DMS 273 treated with DMSO at 0.1 percent for 48 hours (cell line): ENCODE measurements at places on chromosomes 12 and 14.

- DNase-seq: no peak
Observed at GRCh38 chr12:51390891-51391282, 319 bp downstream of the GALNT6 start.

DNA sequence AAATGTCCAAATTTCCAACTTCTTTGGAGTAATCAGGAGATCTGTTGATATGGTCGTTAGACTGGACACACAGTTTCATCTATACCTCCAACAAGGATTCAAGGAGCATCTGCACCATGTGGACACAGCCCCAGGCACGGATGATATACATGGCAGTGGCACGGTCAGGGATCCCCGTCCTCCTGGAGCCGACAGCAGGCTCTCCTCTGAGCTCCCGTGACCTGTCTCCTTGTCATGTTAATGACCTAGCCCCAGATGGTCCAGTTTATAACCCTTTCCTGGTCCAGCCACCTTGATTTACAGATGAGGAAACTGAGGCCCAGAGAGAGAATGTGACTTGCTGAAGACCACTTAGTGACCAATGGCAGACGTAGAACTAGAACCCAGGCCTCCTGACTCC lies 16.5 kb upstream of the SERPINA4 start:
- DNase-seq: no peak

- DNase-seq: no peak
Observed at GRCh38 chr12:7503686-7504415, at the start of gene CD163. CD163 (minus strand) TSS chr12:7503777; CDS start chr12:7503690, 87 bp downstream.

DNA sequence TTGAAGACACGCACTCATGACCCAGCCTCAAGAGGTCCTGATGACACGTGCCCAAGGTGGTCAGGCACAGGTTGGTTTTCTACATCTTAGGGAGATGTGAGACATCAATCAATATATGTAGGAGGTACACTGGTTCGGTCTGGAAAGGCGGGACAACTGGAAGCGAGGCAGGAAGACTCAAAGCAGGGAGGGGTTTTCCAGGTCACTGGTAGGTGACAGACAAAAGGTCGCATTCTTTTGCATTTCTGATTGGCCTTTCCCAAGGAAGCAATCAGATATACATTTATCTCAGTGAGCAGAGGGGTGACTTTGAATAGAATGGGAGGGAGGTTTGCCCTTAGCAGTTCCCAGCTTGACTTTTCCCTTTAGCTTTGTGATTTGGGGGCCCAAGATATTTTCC lies 38.6 kb downstream of the GLT1D1 start:
- no peak for DNase-seq

DNA sequence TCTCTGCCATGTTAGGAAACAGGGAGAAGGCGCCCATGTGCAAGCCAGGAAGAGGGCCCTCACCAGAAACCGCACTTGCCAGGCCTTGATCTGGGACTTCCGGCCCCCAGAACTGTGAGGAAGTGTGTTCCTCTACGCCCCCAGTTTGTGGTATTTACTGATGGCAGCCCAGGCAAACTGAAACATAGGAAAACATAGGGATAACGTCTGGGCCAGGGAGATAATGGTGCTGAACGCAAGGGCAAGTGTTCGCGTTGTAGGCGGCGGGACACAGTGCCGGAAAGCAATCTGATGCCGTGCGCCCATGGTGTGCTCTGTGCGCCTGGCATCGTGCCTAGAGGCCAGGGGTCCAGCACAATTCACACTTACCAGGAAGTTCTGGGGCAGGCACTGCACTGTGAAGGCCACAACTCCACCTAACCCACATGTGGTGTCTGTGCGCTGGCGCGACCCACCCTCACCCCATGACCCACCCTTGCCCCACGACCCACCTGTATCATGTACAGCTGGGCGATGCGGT lies 53.6 kb downstream of the ARL6IP4 start:
- no peak for DNase-seq

DNA sequence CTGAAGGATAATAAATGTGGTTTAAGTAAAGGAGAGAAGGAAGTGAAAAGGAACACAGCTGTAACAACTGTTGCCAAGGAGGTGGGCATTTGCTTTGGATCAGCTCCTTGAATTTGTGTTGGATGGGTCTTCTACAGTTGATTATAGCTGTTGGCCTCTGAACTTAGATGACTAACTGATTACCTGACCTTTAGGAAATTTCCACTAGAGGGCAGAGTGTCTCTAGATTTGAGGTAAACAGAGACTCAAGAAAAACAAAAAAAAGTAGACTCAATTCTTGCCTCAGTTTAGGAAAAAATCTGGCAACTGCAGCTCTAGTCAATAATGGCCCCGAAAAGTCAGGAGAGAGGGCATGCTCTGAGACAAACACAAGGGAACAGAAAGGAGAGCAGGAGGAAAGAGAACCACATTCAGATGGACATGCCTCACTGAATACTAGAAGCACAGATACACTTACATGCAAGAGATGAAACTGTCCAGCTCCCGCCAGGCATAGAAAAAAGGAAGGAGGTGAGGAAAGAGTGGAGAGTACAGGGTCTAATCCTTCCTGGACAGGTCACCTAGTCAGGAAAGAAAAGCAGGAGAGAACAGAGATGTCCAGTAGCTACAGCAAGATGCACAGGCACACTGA lies 20.6 kb downstream of the COX14 start:
- DNase-seq: no peak

DNA sequence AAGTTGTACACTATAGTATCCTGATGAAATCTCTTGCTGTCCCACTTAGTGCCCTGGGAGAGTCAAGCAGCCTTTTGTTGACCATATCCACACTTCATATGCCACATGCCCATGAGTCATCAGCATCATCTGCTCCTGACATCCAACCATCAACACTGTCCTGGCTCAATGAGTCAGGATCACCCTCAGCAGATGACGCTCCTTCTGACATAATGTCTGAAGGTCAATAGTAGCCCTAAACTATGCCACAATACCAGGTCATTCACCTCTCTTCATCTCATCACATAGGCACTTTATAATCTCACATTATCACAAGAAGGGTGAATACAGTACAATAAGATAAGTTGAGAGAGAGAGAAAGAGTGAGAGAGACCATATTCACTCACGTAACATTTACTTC lies 369.0 kb upstream of the FAR2 start:
- DNase-seq: no peak

DNA sequence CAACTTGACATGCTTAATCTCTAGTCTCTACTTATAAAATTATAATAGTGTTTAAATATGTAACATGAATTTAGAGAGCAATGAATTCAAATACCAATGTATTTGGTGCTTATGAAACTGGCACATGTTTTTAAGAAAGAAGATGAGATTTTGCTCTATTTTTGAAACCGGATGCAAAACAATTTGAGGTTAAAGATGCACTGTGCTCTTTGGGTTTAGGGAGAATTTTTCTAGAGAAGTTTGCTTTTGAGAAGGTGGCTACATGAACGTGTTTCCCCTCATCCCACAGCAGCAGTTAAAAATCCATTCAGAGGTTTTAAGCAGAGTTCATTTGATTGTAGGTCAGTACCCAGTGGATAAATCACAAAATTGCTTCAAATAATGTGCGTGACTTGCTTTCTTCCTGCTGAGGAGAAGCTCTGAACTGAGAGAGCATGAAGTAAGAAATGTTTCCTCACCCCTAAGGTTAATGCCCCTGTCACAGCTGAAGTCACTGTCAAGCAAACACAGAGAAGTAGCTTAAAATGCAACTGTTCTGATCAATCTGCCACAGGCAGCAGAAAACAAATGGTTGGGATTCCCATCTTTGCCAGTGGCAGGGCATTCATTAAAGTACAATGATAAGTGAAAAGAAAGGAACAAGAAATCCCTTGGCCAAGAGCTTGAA lies 241.9 kb upstream of the SYT1 start:
- no peak for DNase-seq

GRCh38 chr14:85566603-85567002 lies 36.7 kb downstream of the FLRT2 start:
- DNase-seq: no peak

DNA sequence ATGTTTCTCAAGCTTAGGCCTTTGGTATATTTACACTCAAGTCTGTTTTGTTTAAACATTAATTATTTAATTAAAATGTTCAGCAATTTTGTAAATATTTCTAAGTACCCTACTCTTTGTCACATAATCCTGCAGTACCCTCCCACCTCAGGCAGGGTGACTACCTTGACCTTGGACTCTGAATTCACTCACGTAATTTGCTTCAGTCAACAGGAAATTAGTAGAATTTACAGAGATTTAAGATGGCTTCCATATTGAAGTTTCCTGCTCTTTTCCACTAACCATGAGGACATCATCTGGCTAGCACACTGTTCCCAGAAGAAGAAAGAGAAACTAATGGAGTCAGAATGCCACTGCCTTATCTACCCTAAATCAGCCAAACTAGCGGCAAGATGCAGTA lies 967 bp upstream of the TAS2R19 start:
- no peak for DNase-seq
